GM23338 (cell line): ENCODE measurements at places on chromosomes 7 and 10.
A peak's percentile ranks its signal among the peaks of the same experiment; 100 is the strongest.

DNA sequence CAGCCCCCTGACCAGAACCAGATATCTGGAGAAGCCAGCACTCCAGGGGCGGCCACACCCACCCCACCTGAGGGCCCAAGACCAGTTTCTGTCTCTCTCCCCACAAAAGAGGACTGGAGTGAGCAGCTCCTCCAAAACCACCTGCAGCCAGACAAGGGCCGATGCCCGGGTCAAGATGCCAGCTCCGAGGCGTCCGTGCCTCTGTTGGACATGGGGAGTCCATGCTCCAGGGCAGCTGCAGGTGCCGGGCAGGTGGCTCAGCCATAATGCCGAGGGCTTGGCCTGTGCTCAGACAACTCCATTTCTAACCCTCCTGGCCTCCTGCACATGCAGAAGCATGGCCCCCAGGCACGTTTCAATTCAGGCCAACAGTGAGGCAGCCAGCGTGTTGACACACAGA, 234.6 kb downstream of the MAD1L1 start:
- DNase-seq: no peak

DNA sequence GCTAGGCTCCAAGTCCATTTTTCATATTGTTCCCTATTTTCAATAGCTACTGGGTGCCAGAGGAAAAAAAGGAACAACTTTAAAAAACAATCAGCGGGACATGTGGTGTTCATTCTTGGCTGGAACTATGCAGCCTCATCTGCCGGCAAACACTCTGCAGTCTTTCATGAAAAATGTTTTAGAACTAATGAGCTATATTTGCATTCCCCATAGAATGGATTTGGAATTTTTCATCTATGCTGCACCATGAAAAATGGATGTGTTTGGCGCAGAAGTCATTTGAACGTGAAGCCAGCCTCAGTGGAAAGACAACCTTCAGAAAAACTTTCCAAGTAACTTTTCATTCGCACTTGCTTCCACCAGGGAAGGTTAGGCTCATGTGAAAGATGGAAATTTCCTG, 270.5 kb downstream of the SKAP2 start:
- no peak for DNase-seq

DNA sequence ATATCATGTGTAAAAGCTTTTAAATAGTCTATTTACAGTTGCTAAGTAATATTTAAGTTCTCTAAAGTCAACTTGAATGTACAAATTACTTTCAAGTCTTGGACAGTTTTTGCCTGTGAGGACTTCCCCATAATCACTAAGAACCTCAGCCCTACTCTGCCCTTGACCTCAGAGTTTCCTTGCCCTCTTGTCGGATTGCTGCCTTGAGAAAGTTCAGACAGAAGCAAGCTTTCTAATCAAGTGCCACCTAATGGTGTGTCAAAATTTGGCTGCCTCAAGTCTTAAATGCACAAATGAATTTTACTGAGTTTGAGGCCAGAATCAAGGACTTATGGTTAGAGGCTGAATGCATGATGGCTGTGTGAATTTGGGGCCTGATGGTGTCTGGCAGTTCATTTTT, 88.3 kb upstream of the KAT6B start:
- DNase-seq: no peak

GRCh38 chr10:132138596-132138995, 48.2 kb upstream of the DPYSL4 start:
- no peak for DNase-seq

DNA sequence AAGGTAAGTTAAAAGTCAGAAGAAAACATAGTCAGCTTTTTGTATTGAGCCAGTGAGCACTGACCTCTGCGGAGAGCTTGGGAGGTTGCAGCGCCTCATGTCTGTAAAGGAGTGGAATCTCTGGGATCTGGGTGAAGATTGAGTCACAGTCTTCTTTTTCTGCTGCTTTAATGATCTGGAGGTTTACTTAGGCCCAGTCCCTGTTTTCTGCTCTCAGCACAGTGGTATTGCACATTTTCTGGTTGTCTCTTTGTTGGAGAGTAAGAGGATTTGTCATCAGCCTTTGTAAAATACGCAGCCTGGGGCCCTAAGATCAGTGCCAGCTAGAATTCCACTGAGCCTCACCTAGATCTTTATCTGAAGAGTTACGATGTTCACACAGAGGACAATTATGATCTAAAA, 58.3 kb upstream of the GJD4 start:
- DNase-seq: peak; percentile 41

GRCh38 chr10:89332123-89332633, 4.4 kb downstream of the IFIT3 start:
- DNase-seq: no peak

DNA sequence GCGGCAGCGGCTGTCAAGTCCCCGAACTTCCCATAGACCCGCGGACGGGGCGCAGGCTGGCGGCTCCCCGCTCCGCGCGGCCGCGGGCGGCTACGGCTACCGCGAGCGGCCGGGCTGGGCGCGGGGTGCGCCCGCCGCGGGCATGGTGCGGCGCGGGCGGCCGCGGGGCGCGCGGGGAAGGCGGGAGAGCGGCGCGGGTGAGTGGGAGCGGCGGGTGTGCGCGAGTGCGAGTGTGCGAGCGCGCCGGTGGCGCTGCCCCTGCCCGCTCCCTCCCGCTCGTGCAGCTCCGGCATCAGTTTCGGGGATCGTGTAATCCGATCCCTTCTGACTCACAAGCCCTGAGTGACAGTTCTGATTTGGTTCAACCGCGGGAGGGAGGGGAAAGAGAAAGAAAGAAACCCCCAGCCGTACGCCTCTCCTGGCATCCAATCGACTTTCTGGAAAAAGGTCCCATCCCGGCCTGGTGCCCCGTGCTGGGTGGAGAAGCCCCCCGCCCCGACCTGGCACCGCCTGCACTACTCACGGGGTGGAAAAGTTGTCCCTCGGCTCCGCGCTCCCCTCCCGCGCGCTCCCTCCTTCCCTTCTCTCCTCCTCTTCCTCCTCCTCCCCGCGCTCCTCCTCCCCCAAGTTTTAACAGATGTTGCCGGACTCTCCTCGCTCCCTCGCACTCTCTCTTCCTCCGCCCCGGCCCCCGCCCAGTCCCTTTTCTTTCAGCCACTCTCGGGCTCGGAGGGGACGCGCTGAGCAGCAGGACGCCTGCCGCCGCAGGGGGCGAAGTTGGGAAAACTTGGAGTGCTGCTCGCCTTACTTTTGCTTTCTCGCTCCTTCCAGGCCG, at the start of gene GLI3:
GLI3 (minus strand) TSS at position 234 of the 835 bp plus-strand sequence. CDS start 13,956 bp downstream, outside the sequence.
- DNase-seq: peak; percentile 93

DNA sequence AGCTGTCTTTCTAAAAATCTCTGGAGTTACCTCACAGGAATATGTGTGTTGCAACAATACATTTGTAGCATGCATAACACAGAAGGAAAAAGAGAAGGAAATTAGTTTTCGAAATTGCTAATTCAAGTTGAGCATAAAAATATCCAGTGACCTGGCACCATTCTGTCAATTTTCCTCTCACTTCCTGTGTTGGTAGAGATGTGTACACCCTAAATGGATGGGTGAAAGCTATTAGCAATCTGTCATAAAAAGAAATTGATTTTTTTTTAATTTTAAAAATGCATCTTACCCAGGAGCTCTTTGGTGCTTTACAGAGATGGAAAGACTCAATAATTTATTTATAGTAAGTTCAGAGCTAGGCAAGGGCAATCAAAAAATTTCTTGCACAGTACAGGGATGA, 333.3 kb upstream of the TMEM229A start:
- DNase-seq: no peak

- no peak for DNase-seq
Measured at GRCh38 chr7:90322837-90323236, 1.7 kb upstream of the FAM237B start.

DNA sequence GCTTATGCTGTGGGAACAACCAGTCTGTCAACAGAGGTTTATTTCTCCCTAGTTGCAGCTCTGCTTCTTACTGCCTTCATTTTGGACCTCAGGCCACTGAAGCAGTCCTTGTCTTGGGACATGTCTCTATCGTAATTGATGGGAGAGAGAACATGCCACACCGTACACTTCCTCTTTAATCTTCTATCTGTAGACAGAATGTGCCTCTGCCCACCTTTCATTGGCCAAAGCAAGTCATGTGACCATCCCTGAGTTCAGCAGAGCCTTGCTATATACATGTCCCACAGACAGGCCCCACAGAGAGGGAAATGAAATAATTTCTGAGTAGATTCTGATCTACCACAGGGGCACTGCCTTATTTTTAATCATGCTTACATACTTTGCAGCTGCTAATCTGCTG, 98.0 kb downstream of the KCND2 start:
- DNase-seq: no peak

GRCh38 chr10:124101351-124101750, 8.0 kb upstream of the CHST15 start:
- DNase-seq: no peak

DNA sequence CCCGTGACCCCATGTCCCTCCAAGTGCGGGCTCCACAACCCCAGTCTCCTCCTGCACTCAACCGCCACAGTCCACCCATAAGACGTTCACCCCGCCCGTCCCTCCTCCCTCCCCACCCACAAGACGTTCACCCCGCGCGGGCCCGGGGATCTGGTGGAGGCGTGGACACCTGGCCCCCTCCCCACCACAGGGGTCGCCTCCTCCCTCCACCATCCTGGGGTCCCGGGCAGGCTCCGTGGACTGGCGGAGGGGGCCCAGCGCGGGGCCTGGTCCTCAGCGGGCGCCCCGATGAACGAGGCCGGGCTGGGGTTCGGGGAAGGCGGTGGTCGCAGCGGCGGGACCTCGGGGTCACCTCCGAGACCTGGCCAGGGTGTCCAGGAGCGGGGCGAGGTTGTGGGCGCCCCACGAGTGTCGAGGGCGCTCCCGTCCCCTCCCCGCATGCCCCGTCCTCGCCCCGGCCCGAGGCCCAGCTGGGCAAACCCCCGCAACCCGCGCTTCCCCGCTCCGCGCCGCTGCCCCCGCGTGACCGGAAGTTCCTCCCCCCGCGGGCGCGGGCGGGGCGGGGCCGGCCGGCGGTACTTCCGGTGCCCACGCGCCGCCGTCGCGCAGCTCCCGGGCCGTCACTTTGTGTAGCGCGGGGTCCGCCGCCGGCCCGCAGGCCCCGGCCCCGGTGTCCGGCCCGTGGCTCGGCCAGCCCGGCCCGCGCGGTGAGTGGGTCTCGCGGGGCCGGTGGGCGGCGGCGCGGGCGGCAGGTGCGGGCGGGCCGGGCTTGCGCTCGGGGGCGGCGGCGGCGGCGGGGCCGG, at the start of gene ZNF316:
ZNF316 (plus strand) TSS at position 578 of the 803 bp plus-strand sequence. CDS start 5,092 bp downstream, outside the sequence.
- no peak for DNase-seq

DNA sequence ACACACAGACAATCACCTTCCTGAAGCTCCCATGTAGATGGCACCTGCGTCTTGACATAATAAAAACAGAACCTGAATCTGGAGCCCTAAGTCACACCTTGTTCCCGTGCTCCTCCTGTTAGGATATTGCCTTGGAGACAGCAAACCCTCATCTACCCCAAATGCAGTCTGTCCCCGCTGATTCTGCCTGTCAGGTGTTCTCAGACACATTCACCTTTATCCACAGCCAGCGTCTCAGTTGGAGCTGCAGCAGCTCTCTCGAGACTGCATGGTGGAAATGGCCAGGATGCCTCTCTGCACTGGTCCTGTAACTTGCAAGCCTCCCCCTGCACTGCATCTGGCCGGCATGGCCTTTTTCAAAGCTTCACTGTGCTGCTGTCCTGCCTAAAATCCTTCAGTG, 218.0 kb upstream of the ZNF32 start:
- no peak for DNase-seq

DNA sequence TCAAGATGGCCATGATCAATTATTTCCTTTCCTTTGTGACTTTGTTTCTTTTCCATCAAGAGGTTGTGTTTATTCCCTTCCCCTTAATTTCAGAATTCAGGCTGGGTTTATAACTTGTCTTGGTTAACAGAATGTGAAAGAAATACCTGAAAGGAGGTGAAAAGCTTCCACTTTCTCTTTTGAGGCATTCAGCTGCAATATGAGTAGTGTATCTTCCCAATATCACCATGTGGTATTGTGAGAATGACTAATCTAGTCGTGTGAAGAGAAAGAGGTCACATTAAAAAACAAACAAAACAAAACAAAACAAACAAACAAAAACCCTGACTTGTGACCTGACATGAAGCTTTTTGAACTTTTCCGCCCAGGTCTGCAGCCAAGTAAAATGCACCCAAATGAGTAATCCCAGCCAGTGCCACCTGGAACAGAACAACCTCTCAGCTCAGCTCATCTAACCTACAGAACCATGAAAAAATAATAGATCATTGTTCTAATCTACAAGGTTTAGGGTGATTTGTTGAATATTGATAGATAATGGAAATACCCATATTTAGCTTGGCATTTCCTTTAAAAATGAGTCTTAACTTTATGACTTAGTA, 70.8 kb upstream of the TEX47 start:
- no peak for DNase-seq

DNA sequence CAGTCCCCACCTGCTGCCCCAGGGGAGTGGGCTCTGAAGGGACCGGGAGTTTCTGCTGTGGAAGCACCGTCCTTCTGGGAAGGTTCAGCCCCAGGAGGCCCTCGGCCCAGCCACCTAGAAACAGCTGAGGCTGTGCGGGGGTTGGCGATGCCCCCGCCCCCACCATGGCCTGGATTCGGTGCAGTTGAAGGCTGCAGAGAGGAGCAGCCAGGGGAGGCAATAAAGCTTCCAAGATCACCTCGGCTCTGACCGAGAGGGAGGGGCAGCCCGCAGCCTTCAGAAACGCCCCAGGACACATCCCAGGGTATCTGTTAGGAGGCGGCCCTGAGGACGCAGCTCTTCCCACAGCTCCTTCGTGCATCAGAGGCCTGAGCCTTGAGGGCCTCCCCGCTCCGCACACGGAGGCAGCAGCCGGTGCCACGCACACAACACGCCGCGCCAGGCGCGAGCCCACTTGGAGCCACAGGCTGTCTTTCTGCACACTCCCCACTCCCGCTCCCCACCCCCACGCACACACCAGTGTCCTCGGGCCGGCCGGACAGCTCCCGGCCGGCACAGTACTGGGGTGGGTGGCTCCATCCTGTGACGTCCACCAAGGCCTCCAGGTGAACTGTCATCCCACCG, 1.6 kb downstream of the KNDC1 start:
- DNase-seq: peak; percentile 47

- DNase-seq: no peak
Measured at GRCh38 chr7:41054960-41055661, 647.8 kb downstream of the INHBA start.

DNA sequence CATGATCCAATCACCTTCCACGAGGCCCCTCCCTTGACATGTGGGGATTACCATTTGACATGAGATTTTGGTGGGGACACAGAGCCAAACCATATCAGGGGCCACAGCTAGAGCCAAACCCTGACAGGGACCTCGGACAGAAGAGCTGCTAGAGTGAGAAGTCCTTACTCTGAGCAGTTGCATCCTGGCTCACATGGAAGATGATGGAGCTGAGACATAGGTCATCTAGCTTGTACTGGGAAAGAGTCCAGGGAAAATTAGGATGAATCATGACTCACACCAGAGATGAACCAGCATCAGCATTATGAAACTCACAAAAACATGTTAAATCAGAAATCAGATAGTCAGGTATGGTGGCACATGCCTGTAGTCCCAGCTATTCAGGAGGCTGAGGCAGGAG, 12.8 kb upstream of the FMC1 start:
- no peak for DNase-seq

GRCh38 chr7:107715531-107715930, 28.4 kb upstream of the CBLL1 start:
- no peak for DNase-seq

- DNase-seq: peak; percentile 64
Measured at GRCh38 chr10:69861251-69862240, 59.8 kb downstream of the COL13A1 start.

GRCh38 chr10:22958338-22958737, 30.5 kb downstream of the ARMC3 start:
- DNase-seq: no peak

GRCh38 chr10:3226960-3227744, 54.6 kb upstream of the PITRM1 start:
- DNase-seq: no peak

GRCh38 chr10:102394801-102395399, 605 bp upstream of the NFKB2 start:
- DNase-seq: no peak
